ENCODE measurements at places on chromosomes 4 and X.

GRCh38 chrX:22433292-22434070 is 160.8 kb downstream of the CBLL2 start:
- DNase-seq, result no peak

DNA sequence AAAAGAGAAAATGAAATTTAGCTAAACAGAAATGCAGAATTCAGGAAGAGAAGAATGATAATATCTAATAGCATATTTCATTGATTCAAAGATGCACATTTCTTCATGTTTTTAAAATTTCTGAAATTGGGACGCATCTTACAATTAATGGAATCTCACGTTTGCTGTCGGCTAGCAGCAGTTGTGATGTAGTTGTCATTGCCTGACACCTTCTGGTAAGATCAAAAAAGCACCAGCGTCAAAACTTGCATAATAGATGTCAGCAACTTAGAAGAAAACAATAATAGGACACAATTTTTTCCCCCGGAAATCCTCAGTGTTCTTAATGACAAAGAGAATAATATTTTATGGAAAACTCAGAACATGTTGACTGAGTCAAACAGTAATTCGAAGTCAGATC is 29.8 kb upstream of the SLC7A3 start:
- no peak for DNase-seq

DNA sequence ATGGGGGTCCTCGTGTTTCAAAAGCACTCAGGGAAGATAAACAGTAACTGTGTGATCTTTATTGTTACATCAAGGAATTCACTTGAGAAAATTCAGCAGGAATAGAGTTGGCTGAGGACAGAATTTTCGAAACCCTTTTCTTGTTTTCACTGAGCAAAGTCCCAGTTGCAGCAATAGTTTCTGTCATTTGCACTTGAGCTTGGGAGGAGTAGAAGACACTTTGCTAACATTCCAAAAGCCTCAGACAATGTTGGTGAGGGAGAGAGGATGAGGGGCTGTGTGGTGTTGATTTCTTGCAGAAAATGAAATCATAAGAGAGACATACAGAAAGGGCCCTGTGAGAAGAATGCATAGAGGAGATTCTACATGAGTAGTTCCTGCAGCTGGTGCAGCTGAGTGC is 151.9 kb upstream of the DIPK2B start:
- no peak for DNase-seq

DNA sequence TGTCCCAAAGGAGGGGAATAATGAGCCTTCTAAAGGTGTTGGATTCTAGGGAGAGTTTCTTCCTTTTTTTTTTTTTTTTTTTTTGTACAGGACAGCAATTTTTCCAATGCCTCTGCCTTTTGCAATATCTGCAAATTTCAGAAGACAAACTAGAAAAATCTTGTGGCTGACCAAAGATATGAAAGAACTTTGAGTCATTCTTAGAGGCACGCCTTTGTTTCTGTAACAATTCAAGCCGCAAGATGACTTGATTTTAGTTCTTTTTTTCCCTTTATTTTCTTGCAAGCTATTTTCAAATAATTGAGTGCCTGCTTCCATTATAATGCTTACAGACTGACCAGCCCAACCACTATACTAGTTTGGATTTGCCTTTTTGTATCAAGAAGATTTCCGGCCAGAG is 47.6 kb upstream of the UXT start:
- DNase-seq, result no peak

- DNase-seq, result no peak
Measured at GRCh38 chr4:93086356-93086755, 742.2 kb upstream of the ATOH1 start.

GRCh38 chr4:2080429-2081300 is 21.5 kb downstream of the NAT8L start:
- no peak for DNase-seq

GRCh38 chrX:153688506-153688905 is 780 bp downstream of the SLC6A8 start:
- DNase-seq, result no peak

DNA sequence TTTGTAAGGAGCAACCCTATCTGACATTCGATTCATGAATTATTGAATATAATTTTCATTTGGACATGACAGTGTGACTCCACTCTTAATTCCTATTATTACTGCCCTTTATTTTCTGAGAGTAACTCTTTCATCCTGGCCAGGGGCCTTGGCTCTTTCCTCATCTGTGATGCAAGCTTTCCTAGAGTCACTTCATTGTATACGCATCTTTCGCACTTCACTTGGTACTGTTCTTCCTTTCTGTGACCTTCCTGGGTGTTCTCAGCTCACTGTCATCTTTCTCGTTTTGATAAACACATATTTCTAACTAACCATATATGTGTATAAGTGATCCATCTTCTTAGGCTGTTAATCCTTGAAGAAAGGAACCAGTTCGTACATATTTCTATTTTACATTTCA is 160.3 kb downstream of the PDGFC start:
- DNase-seq, result no peak

- no peak for DNase-seq
Measured at GRCh38 chr4:100690812-100691211, 173.0 kb upstream of the EMCN start.

- no peak for DNase-seq
Measured at GRCh38 chr4:101252721-101253120, 94.6 kb downstream of the PPP3CA start.

DNA sequence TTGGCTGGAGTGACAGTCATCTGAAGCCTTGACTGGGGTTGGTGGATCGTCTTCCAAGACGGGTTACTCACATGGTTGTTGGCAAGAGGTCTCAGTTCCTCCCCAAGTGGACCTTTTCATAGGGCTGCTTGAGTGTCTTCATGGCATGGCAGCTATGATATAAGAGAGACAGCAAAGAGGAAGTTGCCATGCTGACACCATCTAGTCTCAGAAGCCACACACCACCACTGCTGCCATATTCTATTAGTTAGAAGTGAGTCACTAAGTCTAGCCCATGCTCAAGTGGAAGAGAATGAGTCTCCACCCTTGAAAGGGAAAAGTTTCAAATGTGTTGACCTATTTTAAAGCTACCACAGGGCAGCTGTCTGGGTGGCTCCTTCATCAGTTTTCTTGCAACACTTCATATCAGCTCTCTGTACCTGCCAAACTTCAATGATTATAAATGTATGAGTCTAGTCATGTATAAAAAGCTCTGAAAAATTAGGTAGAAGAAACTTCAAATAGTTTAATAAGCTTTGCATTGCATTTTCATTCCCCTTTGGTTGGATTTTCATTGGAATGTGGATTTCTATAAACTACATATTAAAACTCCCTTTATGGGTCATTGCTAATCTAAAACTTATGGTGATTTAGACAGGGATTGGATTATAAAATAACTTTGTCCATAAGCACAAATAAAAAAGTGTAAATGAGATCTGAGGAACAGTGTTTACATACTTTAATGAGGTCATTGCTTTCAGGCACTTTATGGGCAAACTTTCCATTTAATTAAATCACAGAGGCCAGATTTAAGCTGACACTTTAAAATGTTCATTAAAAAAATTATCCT is 68.0 kb upstream of the ATXN3L start:
- DNase-seq, result no peak

- no peak for DNase-seq
Measured at GRCh38 chr4:72842323-72842722, 227.2 kb downstream of the COX18 start.

DNA sequence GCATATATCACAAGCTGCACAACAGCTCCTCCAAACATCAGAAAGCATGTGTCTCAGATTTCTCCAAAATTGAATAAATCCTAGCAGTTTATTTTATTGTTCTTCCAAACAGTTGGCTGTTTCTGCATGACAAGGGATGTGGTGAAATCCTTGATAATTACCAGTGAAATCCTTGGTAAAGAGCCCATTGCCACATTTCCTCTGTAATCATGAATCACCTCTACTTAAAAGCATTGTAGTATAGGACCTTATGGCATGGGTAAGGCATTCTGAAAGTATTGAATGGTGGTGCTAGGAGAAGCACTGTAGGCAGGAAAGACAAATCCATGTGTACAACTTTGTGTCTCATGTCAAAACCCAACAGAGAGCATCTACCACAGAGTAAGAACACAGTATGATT is 135.8 kb upstream of the NDST3 start:
- DNase-seq, result peak; percentile 9

DNA sequence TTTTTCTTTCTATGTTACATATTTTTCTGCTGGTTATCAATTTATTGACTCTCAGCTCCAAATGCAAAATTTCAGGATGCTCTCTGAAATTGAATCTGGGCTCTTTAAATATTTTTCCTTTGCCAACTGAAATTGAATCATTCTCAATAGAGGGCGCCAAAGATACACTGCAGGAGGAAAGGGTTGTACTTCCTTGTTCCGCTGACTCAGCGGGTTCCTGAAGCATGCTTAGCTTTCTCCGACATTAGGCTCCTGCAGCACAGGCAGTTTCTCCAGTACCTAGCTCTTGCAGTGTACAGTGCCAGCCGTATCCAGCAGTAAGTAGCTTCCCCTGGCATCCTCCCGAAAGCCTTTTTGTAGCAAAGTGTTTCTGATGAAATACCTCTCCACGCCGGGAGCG is 28.8 kb upstream of the CFAP47 start:
- DNase-seq, result peak; percentile 7

DNA sequence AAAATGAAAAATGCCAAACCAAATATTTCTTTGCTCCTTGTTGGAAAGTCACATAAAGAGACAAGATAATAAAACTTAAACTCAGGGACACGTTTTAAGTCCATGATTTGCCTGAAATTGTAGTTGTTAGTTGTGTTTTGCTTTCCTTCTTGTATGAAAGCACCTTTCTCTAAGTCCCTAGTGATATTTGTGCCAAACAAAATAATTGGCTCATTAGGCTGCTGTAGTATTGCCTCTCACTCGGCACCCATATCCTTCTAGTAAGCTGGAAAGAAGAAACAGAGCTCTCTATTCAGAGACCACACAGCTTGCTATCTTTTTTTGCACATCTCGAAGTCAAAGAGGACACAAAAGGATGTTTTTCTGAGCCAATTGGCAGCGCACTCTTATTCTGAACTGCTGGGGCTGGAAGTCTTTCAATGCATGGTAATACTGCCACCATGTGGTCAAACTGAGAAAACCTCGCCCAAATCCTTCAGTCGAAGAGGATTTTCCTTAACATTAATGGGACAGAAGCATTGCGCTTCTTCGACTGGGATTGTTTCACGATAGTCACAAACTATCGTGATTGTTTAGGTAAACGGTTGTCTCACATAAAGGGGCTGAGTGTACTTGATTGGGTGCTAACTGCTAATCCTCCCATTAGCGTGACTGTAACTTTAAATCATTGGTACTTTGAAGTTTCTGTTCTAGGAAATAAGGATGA is 571.9 kb upstream of the LCORL start:
- DNase-seq, result peak; percentile 23

DNA sequence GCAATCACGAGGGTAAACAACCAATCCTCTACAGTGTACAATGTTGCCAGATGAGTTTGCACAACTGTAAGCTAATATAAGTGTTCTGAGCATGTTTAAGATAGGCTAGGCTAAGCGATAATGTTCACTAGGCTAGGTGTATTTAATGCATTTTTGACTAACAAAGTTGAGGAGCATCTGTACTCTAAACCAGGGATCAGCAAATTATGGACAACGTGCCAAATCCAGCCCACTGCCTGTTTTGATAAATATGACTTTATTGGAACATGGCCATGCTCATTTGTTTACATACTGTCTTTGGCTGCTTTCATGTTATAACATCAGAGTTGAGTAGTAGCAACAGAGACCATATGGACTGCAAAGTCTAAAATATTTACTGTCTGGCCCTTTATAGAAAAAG is 46.3 kb upstream of the ARHGEF6 start:
- no peak for DNase-seq

DNA sequence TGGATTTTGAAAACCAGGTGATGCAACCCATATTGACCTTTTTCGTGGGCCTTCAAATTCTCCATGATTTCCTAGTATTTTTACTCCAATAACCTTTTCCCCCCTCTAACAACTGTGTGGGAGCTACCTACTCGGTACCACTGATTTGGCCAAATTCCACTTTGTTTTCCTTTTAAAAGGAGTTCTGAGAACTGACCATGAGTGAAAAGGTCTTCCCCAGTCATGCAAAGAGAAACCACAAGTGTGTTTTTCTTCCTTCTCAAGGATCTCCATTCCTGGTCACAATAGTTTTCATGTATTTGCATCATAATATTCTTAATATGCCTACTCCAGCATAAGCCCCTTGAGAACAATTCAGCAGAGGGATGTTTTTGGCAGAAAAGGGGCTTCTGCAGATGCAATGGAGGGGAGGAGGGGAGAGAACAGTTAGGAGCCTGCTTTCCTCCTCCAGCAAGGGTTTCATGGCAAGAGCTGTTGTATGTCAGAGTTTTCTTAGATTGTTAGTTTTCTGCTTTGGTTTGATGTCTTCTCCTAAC is 195.3 kb upstream of the ANXA3 start:
- DNase-seq, result peak; percentile 34

GRCh38 chr4:39718366-39719323 is 20.7 kb downstream of the UBE2K start:
- no peak for DNase-seq

GRCh38 chrX:13128104-13128503 is 83.7 kb upstream of the FAM9C start:
- DNase-seq, result no peak

- DNase-seq, result no peak
Measured at GRCh38 chr4:15755321-15756155, 22.6 kb upstream of the CD38 start.

- peak; percentile 71 for DNase-seq
Measured at GRCh38 chrX:3176439-3176820, 135.2 kb downstream of the ARSF start.

DNA sequence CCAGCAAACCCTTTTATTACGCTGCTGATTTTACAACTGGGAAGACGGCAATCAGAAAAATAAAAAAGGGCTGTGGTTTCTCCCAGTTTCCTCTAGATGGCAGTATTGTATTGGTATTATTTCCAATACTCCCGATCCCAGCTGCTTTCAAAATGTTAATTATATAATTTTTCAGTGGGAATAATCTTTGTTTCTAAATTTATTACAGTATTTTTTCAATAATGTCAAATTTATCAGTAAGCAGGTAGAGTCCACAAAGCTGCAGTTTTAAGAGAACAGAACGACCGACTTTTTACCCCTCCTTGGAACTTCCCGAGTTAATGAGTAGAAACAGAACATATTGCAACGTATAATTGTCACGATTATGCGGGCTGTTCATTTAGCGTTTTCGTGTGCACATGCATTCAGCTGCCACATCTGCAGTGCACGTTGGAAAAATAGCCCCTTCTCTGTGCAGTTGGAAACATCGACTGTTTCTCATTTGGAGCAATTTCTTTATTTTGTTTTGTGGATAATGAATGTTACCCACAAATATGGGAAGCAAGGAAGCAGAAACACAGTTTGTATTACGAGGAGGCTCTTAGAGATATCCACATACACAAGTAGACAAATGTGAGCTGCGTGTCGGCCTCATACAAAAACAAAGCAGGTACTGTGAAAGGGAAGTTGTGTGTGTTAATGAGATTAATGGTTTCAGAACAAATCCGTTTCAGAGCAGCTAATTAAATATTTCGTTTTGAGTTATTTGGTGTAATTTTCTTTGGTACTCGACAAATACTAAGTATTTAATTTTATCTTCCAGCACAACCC is 188.0 kb downstream of the STIM2 start:
- no peak for DNase-seq

- DNase-seq, result no peak
Measured at GRCh38 chr4:137200322-137200721, 332.0 kb downstream of the PCDH18 start.
